ENCODE measurements at places on chromosomes 11 and 22. TPM values are rescaled to one million over a fixed set of nuclear protein-coding genes. Genes with fewer than 3 reads are reported as not detected.

Gene SPON1
- polyA plus RNA-seq = 14.9 TPM

DNA sequence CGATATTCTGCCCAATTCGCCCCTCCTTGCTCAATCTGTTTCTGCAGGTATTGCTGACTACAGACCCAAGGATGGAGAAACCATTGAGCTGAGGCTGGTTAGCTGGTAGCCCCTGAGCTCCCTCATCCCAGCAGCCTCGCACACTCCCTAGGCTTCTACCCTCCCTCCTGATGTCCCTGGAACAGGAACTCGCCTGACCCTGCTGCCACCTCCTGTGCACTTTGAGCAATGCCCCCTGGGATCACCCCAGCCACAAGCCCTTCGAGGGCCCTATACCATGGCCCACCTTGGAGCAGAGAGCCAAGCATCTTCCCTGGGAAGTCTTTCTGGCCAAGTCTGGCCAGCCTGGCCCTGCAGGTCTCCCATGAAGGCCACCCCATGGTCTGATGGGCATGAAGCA lies 9.2 kb upstream of the SLC35E4 start:
- no peak for DNase-seq

Gene PDE2A
- not detected for polyA plus RNA-seq

DNA sequence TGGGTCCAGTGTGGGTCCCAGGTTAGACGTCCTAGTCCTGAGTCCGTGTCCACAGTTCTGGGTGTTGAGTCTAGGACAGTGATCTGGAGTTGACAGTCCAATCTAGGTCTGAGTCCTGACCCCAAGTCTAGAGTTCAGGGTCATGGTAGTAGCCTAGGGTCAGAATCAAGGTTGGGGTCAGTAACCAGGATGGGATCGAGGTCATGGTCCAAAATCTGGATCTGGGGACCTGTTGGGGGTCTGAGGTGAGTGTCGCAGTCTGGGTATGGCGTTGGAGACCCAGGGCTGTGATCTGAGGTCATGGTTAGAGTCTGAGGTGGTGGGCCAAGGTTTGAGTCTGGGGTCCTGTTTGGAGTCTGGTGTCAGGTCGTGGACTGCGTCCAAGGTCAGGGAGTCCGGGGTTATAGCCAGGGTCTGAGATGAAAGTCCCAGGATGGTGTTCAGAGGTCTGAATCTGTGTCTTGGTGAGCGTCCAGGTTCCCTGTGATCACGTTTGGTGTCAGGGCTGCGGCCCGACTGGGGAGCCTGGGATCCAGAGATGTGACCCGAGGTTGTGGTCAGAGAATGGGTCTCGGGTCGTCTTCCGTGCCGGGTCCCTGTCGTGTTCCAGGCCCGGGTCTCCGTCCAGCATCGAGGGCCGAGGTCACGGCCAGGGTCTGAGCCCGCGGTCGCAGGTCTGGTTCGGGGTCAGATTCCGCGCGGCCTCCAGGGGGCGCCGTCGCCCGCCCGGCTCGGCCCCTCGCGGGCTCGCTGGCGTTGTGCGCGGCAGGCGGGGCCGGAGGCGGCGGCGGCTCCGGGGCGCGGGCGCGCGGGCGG lies 432 bp upstream of the GRK2 start:
- peak; percentile 67 for DNase-seq

- DNase-seq = no peak
Observed at GRCh38 chr11:31799435-31800397, 11.4 kb downstream of the PAX6 start.

Gene MMP1
- 0.94 TPM for polyA plus RNA-seq

- no peak for DNase-seq
Observed at GRCh38 chr22:20542736-20543135, 35.3 kb downstream of the MED15 start.

GRCh38 chr11:130995266-130995665 lies 79.0 kb upstream of the SNX19 start:
- DNase-seq = no peak

GRCh38 chr22:27786291-27786932 lies 15.1 kb downstream of the MN1 start:
- no peak for DNase-seq

Gene MYEOV
- not detected for polyA plus RNA-seq

DNA sequence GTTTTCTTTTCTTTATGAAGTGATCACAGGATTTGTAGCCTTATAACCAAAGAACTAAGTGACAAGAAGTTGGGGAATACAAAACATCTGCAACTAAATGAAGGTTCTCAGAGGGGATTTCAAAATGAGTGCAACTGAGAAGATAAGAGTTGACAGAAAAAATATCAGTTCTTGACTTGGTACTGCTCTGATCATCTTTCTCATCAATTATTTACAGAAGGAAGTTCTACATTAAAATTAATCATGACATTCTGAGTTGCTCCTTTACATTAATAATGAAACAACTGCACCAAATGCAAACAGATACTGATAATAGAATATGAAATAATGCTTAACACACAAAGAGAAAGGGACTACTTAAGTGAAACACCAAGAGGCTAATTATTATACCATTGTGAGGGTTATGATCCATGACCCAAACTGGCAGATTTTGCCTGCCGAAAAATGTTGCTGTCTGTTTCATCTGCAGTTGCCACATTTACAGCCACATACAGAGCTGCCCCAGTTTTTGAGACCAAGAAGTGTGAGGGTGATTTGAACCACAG lies 561.9 kb upstream of the ANO5 start:
- no peak for DNase-seq

DNA sequence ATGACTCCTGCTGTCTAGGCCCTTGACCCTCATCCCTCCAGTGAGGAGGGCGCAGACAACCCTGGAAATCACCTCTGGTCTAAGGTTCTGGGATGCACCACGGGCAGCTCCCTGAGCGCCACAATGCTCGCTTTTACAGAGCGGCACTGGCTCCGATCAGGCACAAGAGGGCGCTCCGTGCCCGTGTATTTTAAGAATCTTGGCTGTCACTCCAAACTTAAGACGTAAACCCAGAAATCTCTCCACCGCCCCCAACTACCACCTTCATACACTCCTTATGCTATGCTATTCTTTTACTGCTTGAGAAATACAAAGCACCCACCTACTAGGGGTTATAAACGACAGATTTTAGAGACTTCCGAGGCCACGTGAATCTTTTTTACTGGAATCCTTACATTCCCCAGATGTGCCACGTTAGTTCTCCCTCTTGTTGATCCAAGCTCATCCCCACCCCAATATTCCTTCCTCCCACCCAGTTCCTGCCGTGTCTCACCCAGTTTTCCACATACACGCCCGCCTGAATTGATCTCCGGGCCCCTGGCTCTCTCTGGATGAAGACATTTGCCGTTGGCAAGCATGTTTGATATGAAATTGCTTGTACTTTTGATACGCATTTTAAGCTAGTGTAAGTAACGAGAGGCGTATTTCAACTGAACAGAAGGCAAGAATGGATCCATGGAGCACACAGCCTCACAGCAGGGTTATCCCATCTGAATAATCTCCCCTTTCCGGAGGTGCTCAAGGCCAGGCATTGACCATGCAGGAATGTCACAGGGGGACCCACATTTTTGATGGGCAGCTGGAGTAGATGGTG lies 453.5 kb downstream of the OPCML start:
- peak; percentile 58 for DNase-seq

Gene MUC5B
- not detected for polyA plus RNA-seq

DNA sequence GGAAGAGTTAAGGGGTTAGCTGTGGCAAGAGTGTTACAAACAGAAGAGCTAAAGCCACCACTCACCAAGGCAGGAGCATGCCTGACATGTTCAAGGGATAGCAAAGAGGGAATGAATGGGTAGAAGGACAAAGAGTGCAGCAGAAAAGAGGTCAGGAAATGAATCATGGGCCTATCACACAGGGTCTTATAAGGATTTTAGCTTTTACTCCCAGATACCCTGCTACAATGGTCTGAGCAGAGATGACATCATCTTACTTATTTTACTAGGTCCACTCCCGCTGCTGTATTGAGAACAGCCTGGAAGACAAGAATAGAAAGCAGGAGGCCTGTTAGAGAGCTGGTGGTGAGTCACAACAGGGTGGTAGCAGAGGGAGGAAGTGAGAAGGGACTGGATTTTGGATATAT lies 9.8 kb downstream of the TRAF6 start:
- peak; percentile 88 for DNase-seq

Gene FUT4
- polyA plus RNA-seq = 2.3 TPM

DNA sequence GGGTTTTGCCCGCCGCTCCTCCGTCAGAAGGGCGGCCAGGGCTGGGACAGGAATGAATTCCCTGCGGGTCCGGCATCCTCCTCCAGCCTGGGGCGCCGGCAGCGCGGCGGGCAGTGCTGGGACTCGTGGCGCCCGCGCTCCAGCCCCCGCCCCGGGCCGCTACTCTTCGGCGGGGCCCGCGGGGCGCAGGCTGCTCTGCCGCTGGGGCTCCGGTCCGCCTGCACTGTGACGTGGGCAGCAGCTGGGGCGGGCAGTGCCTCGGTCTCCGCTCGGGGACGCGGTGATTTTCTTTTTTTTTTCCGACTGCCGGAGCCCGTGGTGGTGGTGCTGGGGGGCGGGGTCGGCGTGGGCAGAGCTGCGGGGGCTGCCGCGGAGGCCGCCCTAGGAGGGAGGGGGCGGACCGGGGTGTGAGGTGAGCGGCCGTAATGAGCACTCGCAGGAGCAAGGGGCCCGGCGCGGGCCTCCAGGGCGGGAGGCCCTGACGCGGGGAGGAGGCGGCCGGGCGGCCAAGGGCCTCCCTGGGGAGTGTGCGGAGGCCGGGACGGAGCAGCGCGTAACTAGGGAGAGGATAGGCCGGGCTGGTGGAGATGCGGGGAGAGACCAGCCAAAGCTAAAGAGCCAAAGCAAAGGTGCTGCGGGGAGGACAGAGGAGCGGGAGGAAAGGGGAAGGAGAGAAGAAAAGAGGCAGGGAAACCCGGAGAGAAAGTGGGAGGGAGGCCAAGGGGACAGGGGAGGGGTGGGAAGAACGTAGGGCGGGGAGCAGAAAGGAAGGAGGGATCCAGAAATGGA lies 73.3 kb upstream of the ZBED5 start:
- peak; percentile 86 for DNase-seq

DNA sequence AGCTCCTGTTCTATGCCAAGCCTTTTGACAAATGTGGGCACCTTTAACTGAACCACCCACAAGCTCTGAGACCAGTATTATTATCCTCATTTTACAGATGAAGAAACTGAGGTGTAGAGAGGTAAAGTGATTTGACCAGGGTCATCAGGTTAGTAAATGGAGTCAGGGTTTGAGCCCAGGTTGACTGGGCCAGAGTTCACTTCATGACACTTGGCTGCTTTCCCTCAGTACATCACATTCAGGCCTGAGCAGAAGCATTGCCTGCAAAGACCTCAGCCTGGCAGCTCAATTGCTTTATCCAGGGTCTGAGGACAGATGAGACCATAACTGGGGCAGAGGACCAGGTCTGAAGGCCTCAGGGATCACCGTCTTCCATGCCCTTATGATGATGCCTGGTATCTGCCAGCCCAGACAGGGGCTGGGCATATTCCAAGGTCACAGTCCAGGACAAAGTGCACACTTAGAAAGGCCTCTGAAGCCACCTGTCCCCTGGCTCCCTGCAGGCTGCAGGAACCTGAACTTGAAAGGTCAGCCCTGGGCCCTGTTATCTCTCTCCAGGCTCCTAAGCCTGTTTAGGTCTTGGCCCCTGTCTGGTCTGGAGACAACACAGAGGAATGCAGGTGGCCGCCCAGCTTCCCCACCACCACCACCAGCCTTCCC lies 32.0 kb downstream of the POU2AF3 start:
- no peak for DNase-seq

Gene C22orf31
- polyA plus RNA-seq = not detected

- DNase-seq = peak; percentile 66
Observed at GRCh38 chr11:68843052-68843561, 1.4 kb upstream of the CPT1A start.

Gene TRIM48
- polyA plus RNA-seq = not detected

DNA sequence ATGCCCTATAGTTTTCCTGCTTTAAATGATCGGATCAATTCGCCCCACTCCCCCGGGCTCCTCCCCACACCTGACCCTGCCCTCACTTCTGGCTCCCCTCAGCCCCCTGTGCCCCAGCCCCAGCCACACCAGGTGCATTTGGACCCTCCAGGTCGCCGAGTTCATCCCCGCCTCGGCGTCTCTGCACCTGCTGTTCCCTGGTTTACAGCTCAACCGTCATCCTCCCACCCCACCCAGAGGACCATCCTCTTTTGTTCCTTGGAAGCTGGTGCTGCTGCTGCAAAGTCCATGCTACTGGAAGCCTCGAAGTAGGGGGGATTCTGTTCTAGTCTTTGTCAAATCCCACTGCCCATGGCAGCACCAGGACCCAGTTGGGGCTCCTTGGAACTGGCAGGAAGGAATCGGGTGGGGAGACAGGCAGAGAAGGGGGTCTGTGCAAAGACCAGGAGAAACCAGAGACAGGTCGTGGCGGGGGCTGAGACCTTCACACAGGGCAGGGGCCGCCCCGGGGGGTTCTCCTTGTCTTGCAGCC lies 4.5 kb upstream of the MUC5B start:
- DNase-seq = no peak

DNA sequence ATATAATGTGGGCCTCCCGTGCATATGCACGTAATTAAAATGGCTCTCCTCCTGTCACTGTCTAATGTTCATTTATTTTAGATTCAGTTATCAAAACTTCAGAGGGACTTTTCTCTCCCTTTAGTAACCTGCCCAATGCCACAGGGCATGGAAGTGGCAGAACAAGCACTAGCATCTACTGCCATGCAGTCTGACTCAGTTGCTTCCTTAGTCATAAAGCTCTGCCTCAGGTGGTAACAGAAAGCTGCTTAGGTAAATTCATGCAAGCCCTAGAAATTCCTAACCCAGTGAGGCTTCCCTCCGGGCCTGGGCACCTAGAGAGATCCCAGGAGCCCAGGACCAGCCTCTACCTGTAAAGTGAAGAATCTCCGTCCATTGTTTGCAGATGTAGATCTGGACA lies 8.9 kb downstream of the PRPF19 start:
- DNase-seq = no peak

GRCh38 chr22:45058622-45058912 lies 48.8 kb upstream of the PHF21B start:
- DNase-seq = no peak

Gene C22orf42
- not detected for polyA plus RNA-seq

Gene FGF19
- not detected for polyA plus RNA-seq

Gene OTOG
- 0.49 TPM for polyA plus RNA-seq

Gene BIK
- polyA plus RNA-seq = 65.4 TPM

Gene P4HA3
- 0.27 TPM for polyA plus RNA-seq

DNA sequence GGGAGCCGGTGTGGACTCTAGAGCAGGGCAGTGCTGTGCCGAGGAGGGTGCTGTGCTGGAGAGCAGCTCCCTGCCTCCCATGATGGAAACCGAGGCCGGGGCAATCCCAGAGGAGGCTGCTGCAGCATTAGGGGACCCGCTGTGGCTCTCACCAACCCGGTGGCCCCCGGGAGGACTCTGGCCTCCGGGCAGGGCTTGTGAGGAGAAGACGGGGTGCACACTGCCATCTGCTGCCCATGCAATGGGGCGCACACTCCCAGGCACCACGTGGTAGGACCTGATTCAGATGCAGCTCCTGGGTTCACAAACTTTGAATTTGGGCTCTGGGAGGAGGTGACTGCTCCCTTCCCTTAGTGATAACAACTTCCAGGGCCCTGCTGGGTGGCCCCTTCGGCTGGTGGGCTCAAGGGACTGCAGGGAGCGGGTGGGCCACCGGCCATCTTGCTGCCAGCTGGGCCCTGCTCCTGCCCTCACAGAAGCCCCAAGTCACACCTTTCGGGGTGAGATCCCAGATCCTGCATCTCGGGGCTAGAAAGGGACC lies 93.8 kb upstream of the FGF3 start:
- no peak for DNase-seq

Gene PPP6R3
- 57.7 TPM for polyA plus RNA-seq

Data from cardiac muscle cell (in vitro differentiated cells and primary cell).